Karpas-422 (cell line): ENCODE measurements at places on chromosomes 5 and 9.

DNA sequence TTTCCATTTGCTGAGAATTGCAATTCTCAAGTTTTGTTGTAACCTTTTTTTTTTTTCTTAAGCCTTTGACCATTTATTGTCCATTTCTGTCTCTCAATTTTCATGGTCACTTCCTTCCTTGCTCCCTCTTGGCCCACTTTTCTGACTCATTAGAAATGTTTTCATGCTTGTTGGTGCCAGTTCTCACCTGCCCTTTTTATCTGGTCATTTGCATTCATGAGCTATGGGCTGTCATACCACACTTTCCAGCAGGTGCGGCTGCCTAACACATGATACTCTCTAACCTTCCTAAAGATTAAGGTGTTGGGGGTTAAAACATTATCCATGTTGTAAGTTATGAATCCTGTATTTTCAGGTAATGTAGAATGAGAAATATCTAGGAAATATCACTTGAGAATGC, 150.5 kb upstream of the TLX3 start:
- H3K36me3 ChIP-seq, result no peaks in the 10 kb centered on the region
- H3K4me3 ChIP-seq, result no peak overlapping the region
- H3K4me1 ChIP-seq, result no peaks in the 10 kb centered on the region
- no peak overlapping the region for H3K27ac ChIP-seq
- H3K27me3 ChIP-seq, result no peaks in the 10 kb centered on the region

DNA sequence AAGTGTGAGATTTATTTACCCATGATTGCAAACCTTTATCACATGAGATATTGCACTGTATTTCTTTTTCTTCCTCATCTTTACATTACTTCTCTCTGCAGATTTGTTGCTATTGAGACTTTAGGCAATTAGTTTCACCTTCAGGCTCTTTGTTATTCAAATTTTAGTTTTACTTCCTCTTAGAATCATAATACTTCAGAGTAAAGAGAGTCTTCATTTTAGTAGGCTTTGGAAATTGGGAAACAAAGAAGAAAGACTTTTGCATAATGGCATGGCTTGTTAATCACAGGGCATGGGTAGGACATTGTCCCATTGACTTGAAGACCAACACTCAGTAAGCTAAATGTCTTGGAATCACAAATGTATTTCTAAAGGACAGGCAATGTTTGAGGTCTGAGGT, 1.2 kb upstream of the PCDHGA5 start:
- peak overlapping the region; percentile 25; the same call in 1 of the 2 replicates for H3K4me3 ChIP-seq
- peaks cover 29% of the 10 kb centered on the region for H3K36me3 ChIP-seq
- no peaks in the 10 kb centered on the region for H3K27me3 ChIP-seq
- peak overlapping the region; percentile 90 for H3K27ac ChIP-seq
- H3K4me1 ChIP-seq, result peaks cover 40% of the 10 kb centered on the region
- DNase-seq, result peak; percentile 70

DNA sequence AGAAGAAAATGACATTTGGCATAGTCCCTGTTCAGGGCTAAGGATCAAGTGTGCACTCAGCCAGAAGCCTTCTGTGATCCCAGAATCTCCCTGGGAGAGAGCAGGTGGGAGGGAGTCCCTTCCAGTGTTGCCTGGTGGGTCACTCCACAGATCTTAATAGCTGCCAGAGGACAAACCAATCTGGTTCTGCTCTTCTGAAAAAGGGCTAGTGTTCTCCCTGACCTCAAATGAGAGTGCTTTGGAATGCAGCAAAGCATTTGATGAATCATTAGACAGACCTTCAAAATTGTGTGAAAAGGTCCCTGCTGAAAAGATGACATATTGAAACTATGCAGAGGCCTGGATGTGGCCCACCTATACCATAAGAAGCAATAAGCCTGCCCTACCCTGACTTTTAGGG, 339.7 kb downstream of the TMEM232 start:
- no peaks in the 10 kb centered on the region for H3K36me3 ChIP-seq
- DNase-seq, result no peak
- no peak overlapping the region for H3K4me3 ChIP-seq

- no peak overlapping the region for H3K27ac ChIP-seq
- no peak overlapping the region for H3K4me3 ChIP-seq
- DNase-seq, result peak; percentile 76
- H3K36me3 ChIP-seq, result no peaks in the 10 kb centered on the region
- H3K4me1 ChIP-seq, result peaks cover 18% of the 10 kb centered on the region
Measured at GRCh38 chr5:6576861-6577501, 55.9 kb downstream of the NSUN2 start.

DNA sequence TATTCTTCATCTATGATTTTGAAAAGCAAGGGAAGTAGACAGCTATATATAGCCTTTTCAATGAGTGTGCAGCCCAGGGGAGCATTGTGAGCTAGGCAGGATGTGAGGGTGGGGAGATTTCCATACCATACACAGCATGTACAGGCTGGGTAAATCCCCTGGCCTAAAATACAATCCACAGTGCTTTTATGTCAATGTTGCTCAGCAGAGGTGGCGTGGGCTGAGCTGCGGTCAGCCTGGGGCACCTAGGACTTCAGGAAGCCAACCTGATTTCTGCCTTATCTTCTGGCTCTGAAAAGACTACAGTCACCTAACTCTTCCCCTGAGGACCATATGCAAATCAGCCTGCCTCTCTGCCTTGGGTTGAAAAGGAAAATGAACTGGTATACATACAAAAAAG, 6.3 kb upstream of the GARIN3 start:
- H3K36me3 ChIP-seq, result no peaks in the 10 kb centered on the region
- H3K27ac ChIP-seq, result peak overlapping the region; percentile 88
- H3K4me1 ChIP-seq, result peaks cover 24% of the 10 kb centered on the region
- peak overlapping the region; percentile 51 for H3K4me3 ChIP-seq
- H3K27me3 ChIP-seq, result no peaks in the 10 kb centered on the region
- peak; percentile 86 for DNase-seq

DNA sequence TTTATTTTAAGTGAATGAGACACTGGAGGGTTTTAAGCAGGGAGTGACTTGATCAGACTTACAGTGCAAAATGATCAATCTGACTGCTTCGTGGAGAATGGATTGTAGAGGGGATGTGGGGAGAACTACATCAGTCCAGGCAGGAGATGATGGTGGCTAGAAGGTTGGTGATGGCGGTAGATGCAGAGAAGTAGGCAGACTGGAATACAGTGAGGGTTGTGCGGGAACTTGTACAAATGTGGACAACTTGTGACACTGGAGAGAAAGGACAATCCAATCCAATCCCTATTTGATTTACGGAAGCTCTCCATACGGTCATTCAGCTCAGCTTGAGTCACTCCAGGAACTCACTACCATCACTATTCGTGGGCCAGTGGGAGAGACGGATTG, 593 bp downstream of the TIGD6 start:
- peaks cover 24% of the 10 kb centered on the region for H3K4me1 ChIP-seq
- H3K27ac ChIP-seq, result peak overlapping the region; percentile 43
- no peak for DNase-seq
- H3K27me3 ChIP-seq, result no peaks in the 10 kb centered on the region
- H3K4me3 ChIP-seq, result peak overlapping the region; percentile 83

- H3K4me3 ChIP-seq, result no peak overlapping the region
- no peak for DNase-seq
- H3K4me1 ChIP-seq, result no peaks in the 10 kb centered on the region
Measured at GRCh38 chr5:14714706-14715105, 50.2 kb downstream of the OTULIN start.

- no peak overlapping the region for H3K4me3 ChIP-seq
- peak overlapping the region; percentile 54; the same call in 1 of the 2 replicates for H3K27ac ChIP-seq
- peaks cover 10% of the 10 kb centered on the region for H3K4me1 ChIP-seq
- no peak for DNase-seq
Measured at GRCh38 chr5:141623611-141624010, 4.8 kb upstream of the DIAPH1 start.

DNA sequence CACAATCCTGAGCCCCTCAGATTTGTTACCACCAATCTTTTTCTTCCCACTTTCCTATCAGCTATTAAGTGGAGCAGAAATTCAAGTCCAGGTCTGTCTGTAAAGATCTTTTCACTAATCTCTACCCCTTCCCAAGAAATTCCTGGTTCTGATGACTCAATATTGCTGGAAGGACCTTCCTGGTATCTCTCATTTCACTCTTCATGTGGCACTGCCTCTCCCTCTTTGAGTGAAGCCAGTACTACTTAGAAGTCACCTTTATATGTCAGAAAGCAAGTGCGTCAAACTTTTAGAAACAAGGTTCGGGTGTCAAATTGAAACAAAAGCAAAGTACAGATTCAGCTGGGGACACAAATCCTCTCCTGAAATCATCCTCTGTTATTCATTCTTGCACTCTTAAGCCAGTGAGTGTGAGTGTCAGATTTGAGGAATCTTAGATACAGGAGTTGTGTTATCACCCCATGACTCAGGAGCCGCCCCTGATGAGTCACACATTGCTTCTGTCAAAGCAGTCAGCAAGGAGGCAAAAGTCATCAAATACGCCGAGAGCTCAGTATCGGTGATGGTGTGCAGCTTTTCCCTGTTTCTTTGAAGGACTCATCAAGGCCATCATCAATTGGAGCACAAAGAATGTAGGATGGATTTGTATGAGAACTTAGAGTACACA, 313.0 kb downstream of the CETN3 start:
- no peaks in the 10 kb centered on the region for H3K4me1 ChIP-seq
- H3K27ac ChIP-seq, result no peak overlapping the region
- H3K27me3 ChIP-seq, result no peaks in the 10 kb centered on the region
- no peak for DNase-seq
- no peaks in the 10 kb centered on the region for H3K36me3 ChIP-seq

GRCh38 chr5:54520940-54521339, 3.4 kb downstream of the SNX18 start:
- H3K27ac ChIP-seq, result no peak overlapping the region
- peaks cover 6% of the 10 kb centered on the region for H3K4me1 ChIP-seq
- DNase-seq, result no peak

DNA sequence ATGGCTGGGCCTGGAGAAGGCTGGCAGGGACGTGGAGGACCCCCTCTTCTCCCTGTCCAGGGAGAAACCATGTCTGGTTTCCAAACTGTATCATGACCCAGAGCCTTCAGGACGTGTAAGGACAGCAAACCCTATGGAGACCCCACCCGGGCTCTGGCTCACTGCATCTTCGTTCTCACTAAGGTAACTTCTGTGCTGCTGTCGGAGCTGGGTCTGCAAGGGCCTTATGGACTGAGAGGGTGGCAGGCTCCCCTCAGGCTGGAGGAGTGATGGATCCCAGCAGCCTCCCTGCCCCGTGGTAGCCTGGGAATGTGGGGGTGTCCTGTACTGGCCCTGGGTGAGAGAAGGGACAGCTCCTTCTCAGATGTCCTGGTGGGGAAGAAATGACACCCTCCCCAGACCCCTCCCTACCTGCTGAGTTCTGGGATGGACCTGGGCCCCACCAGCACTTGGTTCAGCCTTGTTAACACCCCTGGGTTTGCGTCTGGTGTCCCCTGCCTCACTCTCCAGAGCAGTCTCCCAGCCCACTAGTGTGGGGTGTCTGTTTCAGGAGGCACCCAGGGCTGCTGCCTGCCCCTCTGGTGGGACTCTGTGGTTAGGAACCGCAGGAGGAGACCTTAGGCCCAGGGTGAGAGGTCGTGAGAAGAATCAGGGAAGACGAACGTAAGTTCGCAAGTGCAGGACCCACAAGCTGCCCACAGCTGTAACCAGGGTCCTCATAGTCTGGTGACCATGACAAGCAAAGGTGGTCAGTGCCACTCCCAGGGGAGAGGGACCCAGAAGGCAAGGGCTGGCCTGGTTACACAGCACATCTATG, 6.6 kb downstream of the SPATA31E1 start:
- H3K27me3 ChIP-seq, result no peaks in the 10 kb centered on the region; the same call in 1 of the 2 replicates
- H3K4me3 ChIP-seq, result no peak overlapping the region
- H3K36me3 ChIP-seq, result no peaks in the 10 kb centered on the region
- H3K27ac ChIP-seq, result no peak overlapping the region
- H3K4me1 ChIP-seq, result no peaks in the 10 kb centered on the region
- DNase-seq, result no peak

DNA sequence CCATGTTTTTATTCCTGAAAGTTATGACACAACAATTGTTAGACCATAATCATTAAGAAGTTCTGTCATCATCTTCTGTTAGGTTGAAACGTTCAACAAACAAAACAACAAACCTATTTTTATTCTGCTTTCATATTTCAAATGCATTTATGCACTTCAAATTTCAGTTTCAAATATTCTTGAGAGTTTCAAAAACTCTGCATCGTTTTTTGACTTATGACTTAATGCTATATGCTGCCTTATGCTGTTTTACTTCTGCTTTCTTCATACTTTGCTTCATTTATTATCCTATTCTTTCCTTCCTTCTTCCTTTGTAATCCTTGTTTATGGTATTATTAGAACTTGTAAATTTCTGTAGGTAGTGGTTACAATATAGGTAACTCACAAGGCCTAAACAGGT, 95.0 kb downstream of the PCSK1 start:
- no peak overlapping the region for H3K27ac ChIP-seq
- H3K27me3 ChIP-seq, result no peaks in the 10 kb centered on the region
- no peak overlapping the region for H3K4me3 ChIP-seq

- no peaks in the 10 kb centered on the region for H3K36me3 ChIP-seq
- H3K27me3 ChIP-seq, result no peaks in the 10 kb centered on the region
- DNase-seq, result peak; percentile 37
- H3K27ac ChIP-seq, result no peak overlapping the region
- peaks cover 3% of the 10 kb centered on the region for H3K4me1 ChIP-seq
- no peak overlapping the region for H3K4me3 ChIP-seq
Measured at GRCh38 chr9:94606646-94607422, 13.2 kb upstream of the FBP2 start.

DNA sequence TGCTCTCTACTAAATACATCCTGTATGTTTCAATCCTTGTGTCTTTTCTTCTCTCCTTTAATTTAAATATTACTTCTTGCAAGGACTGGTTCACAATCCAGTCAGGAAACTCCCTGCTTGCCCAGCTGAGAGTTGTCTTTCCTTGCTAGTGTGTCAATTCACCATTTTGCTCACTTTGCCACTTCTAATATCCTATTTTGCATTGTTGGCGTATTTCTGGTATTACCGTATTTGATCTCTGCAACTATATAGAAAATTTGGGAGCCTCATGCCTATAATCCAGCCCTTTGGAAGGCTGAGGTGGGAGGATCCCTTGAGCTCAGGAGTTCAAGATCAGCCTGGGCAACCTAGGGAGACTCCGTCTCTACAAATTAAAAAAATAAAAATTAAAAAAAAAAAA, 90.5 kb upstream of the TTC23L start:
- H3K27me3 ChIP-seq, result no peaks in the 10 kb centered on the region
- H3K4me3 ChIP-seq, result no peak overlapping the region
- DNase-seq, result no peak
- H3K4me1 ChIP-seq, result no peaks in the 10 kb centered on the region
- no peak overlapping the region for H3K27ac ChIP-seq

DNA sequence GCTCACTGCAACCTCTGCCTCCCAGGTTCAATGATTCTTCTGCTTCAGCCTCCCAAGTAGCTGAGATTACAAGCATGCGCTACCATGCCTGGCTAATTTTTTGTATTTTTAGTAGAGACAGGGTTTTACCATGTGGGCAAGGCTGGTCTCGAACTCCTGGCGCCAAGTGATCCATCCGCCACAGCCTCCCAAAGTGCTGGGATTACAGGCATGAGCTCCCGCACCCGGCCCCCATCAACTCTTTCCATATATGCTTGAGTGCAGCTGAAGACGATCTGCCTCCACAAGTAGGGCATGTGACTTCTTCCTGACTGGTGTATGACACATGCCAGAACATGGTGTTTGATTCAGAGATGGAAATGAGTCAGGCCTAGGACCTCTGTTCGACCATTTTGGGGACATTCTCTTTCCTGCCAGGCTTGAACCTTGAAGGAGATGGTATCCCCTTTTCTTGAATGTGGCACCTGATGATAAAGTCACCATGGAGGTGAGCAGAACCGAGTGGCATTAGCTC, 7.5 kb upstream of the CNOT6 start:
- no peak overlapping the region for H3K4me3 ChIP-seq
- no peaks in the 10 kb centered on the region for H3K4me1 ChIP-seq
- H3K27ac ChIP-seq, result no peak overlapping the region
- no peak for DNase-seq
- H3K36me3 ChIP-seq, result no peaks in the 10 kb centered on the region

GRCh38 chr9:126125992-126126409, 200.6 kb upstream of the MVB12B start:
- H3K27ac ChIP-seq, result no peak overlapping the region
- no peaks in the 10 kb centered on the region for H3K36me3 ChIP-seq
- no peaks in the 10 kb centered on the region for H3K4me1 ChIP-seq
- H3K4me3 ChIP-seq, result no peak overlapping the region
- H3K27me3 ChIP-seq, result no peaks in the 10 kb centered on the region
